CD4-positive, alpha-beta T cell treated with Interleukin-10 for 1 hour (primary cell): ENCODE measurements at places on chromosomes 6 and 20.

- peak; percentile 78 for DNase-seq
Observed at GRCh38 chr6:111709615-111710398, 104.1 kb upstream of the TRAF3IP2 start.

- DNase-seq: no peak
Observed at GRCh38 chr6:40671001-40671693, 84.0 kb upstream of the LRFN2 start.

GRCh38 chr20:2698186-2698817 is 5.7 kb downstream of the EBF4 start:
- no peak for DNase-seq

GRCh38 chr6:159952289-159953005 is 16.4 kb upstream of the IGF2R start:
- no peak for DNase-seq

- no peak for DNase-seq
Observed at GRCh38 chr20:2333821-2334220, 38.0 kb downstream of the TGM3 start.

DNA sequence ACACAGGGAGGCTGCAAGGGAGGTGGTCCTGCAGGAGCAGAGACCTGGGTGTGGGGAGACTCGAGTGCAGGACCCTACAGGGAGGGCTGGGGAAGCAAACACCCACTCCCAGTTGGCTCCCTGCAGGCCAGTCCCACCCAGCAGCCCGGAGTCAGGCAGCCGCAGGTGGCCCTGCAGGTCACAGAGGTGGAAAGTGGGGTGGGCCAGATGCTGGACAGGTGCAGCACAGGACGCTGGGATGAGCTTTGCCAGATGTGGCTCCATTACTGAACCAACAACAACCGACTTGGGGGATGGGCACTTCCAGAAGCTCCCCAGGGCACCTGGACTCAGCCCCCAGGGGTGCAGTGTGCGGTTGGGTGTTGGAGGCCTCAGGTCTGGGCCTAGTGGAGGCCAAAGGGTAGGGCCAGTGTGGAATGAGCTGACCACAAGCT is 26.6 kb upstream of the MYT1 start:
- no peak for DNase-seq

- no peak for DNase-seq
Observed at GRCh38 chr20:58243653-58244410, 15.4 kb upstream of the ANKRD60 start.

- DNase-seq: no peak
Observed at GRCh38 chr6:55286824-55287223, 40.4 kb upstream of the GFRAL start.

GRCh38 chr6:11142296-11143027 is 30.9 kb upstream of the ERVFRD-1 start:
- no peak for DNase-seq
